Fibroblast of lung (primary cell): ENCODE measurements at places on chromosomes 5 and 9. TPM values are rescaled to one million over a fixed set of nuclear protein-coding genes. Genes with fewer than 3 reads are reported as not detected.

DNA sequence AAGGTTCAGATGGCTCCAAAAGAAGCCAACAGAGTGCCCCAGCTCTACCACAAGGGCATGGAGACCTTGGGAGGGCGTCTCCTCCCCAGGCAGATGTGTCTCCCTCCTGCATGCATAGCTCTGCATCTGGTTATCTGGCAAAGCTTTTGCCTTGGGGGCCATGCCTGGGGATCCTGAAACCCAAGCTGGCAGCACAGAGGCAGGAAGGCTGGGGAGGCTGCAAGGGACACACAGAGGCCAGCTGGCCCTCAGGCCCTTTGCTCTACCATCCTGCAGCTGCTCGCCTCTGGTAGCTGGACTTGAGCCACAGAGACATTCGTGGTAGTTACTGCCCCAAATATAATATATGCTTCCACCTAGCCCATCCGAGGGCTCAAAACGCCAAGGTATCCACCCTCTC lies 3.9 kb downstream of the SEPTIN8 start:
- H3K36me3 ChIP-seq, result no peaks in the 10 kb centered on the region
- H3K4me1 ChIP-seq, result peaks cover 26% of the 10 kb centered on the region
- no peak for DNase-seq
- H3K4me3 ChIP-seq, result no peak overlapping the region
- no peak overlapping the region for H3K27ac ChIP-seq

GRCh38 chr9:8864545-8864896 lies 1064.9 kb upstream of the DMAC1 start:
- H3K27me3 ChIP-seq, result no peaks in the 10 kb centered on the region
- H3K27ac ChIP-seq, result no peak overlapping the region
- DNase-seq, result peak; percentile 51
- no peak overlapping the region for H3K4me3 ChIP-seq

The TAS2R1 gene
- total RNA-seq, result not detected in 2 replicates

GRCh38 chr9:126844085-126844484 lies 16.4 kb upstream of the ZBTB34 start:
- DNase-seq, result peak; percentile 82
- no peaks in the 10 kb centered on the region for H3K36me3 ChIP-seq
- no peak overlapping the region for H3K4me3 ChIP-seq
- H3K27ac ChIP-seq, result no peak overlapping the region
- H3K27me3 ChIP-seq, result peaks cover 3% of the 10 kb centered on the region

The PAX5 gene
- total RNA-seq, result not detected in 2 replicates

DNA sequence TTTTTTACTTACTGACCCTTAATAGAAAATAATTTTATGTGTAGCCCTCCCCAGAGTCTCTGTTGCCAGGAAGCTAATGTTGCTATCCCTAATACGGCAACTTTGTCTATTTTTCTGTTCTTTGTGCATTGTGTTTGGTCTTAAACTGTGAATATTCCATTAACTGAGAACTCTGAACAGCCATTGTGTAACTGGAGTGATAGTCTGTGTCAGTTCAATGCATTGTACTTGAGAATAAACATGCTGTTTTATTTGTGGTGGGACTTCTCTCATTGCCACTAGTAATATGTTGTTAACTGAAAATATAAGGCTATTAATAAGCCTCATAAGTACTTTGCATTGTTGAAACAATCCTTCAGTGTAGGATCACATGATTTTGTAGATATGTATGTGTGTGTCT lies 278.3 kb upstream of the DMRT1 start:
- H3K36me3 ChIP-seq, result no peaks in the 10 kb centered on the region
- no peak overlapping the region for H3K4me3 ChIP-seq
- no peaks in the 10 kb centered on the region for H3K4me1 ChIP-seq
- H3K27ac ChIP-seq, result no peak overlapping the region

DNA sequence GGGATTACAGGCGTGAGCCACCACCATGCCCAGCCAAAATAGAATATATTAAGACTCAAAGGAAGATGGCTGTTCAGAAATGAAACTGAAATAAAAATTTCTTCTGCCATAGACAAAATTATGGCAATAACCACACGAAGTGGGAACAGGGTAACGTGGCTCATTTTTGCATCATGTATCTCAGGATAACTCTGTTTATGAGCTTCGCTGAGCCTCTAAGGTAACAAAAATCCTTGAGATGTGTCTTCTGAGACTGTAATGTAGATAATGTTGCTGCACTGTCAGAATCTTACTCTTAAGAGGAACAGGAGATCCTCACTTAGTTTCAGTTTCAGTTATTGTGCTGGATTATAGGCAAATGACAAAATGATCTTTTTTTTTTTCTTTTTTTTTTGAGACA lies 153.8 kb downstream of the GOLPH3 start:
- H3K36me3 ChIP-seq, result no peaks in the 10 kb centered on the region
- no peak overlapping the region for H3K27ac ChIP-seq
- no peaks in the 10 kb centered on the region for H3K27me3 ChIP-seq
- H3K4me1 ChIP-seq, result peaks cover 7% of the 10 kb centered on the region

The VLDLR gene
- 16.4 and 26.3 TPM in 2 replicates for total RNA-seq

The GPR150 gene
- under 0.01 and 0.33 TPM in 2 replicates for total RNA-seq

The FAM81B gene
- total RNA-seq, result not detected in 2 replicates

- H3K4me3 ChIP-seq, result no peak overlapping the region
- no peak overlapping the region for H3K27ac ChIP-seq
- H3K27me3 ChIP-seq, result no peaks in the 10 kb centered on the region
- H3K4me1 ChIP-seq, result no peaks in the 10 kb centered on the region
- H3K36me3 ChIP-seq, result no peaks in the 10 kb centered on the region
Measured at GRCh38 chr5:3893975-3894374, 298.3 kb downstream of the IRX1 start.

- peaks cover 6% of the 10 kb centered on the region for H3K36me3 ChIP-seq
- peaks cover 18% of the 10 kb centered on the region for H3K4me1 ChIP-seq
- H3K4me3 ChIP-seq, result peak overlapping the region; percentile 76
- H3K27me3 ChIP-seq, result no peaks in the 10 kb centered on the region
Measured at GRCh38 chr9:34647084-34647403, 569 bp downstream of the GALT start.

DNA sequence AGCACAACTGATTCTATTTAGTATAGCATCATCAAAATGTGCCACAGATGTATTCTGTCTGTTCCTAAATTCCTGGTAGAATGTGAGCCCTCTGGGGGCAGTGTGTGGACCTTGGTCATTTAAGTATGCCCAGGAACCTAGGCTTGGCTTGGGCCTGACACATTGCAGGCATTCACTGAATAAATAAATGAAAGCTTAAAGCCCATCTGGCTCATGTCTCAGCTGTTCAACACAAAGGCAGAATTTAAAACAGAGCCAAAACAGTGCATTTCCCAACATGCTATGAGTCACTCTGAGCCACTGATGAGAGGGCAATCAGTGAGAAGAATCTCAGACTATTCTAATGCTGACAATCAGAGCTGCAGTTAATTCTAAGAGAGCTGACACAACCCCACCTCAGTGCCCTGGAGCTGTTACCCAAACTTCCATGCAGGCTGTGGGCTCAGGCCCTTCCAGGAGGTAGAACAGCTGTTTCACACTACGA lies 8.1 kb downstream of the FAM193B start:
- DNase-seq, result peak; percentile 99
- no peak overlapping the region for H3K4me3 ChIP-seq
- no peaks in the 10 kb centered on the region for H3K27me3 ChIP-seq
- H3K27ac ChIP-seq, result peak overlapping the region; percentile 76
- H3K4me1 ChIP-seq, result peaks cover 27% of the 10 kb centered on the region

DNA sequence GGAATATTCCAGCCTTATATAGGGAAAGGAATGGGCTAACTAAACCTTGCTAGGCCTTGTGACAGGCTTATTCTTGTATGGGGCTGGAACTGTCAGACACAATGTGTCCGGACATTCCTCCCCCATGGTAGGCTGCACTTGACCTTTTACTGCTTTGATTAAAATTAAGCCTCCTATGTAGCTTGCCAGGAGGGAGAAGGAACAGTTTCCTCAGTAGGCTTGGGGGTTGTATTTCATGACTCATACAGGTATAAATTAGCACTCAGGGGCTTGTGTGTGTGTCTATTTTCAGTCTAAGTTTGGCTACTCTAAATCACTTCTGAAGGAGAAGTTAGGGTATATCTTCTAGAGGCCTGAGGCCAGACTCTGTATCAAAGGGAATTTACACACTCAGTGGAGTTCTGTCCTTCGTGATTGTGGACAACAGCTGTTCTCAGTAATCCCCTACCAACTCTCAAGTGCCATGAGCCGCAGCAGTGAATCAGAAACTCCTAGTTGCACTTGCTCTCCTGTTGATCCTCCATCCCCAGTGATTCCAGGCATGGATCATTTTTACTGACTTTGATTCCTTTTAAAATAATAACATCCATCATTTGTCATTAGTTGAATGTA lies 16.4 kb downstream of the ADAMTS16 start:
- no peak overlapping the region for H3K4me3 ChIP-seq
- no peak for DNase-seq
- no peak overlapping the region for H3K27ac ChIP-seq
- no peaks in the 10 kb centered on the region for H3K36me3 ChIP-seq
- no peaks in the 10 kb centered on the region for H3K27me3 ChIP-seq
- no peaks in the 10 kb centered on the region for H3K4me1 ChIP-seq

- H3K27me3 ChIP-seq, result no peaks in the 10 kb centered on the region
- no peaks in the 10 kb centered on the region for H3K36me3 ChIP-seq
- no peaks in the 10 kb centered on the region for H3K4me1 ChIP-seq
- no peak overlapping the region for H3K27ac ChIP-seq
- DNase-seq, result peak; percentile 16
Measured at GRCh38 chr9:108634204-108634603, 221.6 kb downstream of the ACTL7B start.

The PCDHA12 gene
- total RNA-seq, result 0.26 and 0.50 TPM in 2 replicates

DNA sequence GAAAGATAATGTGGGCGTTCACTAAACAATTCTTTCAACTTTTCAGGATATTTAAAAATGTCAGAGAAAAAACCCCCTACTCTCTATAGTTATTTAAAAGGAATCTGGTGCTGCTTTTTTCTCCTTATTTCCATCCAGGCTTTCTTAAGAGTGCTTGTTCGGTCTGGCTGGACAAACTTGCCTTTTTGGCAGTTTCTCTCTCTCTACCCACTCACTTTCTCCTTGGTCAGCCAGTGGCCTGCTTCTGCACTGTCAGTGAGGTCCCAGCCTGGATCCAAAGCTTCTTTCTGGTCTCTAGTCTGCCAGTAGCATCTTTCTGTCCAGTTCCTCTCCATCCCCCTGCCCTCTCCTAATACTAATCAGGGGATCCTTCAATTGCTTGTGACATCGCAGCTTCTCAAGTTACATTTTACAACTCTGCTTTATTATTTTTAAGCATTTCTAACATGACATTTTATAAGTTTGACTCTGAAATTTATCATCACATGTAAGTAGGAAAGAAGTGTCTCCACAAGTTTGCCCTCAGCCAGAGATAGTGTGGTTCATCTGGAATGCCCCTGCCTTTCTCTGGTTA lies 50.4 kb downstream of the PIK3R1 start:
- peaks cover 42% of the 10 kb centered on the region for H3K4me1 ChIP-seq
- no peaks in the 10 kb centered on the region for H3K36me3 ChIP-seq
- H3K27ac ChIP-seq, result peak overlapping the region; percentile 68
- H3K4me3 ChIP-seq, result no peak overlapping the region
- no peaks in the 10 kb centered on the region for H3K27me3 ChIP-seq
- peak; percentile 43 for DNase-seq

GRCh38 chr9:84697509-84698114 lies 28.1 kb downstream of the NTRK2 start:
- H3K4me3 ChIP-seq, result no peak overlapping the region
- no peaks in the 10 kb centered on the region for H3K4me1 ChIP-seq
- H3K27ac ChIP-seq, result no peak overlapping the region
- H3K27me3 ChIP-seq, result no peaks in the 10 kb centered on the region
- no peaks in the 10 kb centered on the region for H3K36me3 ChIP-seq
- peak; percentile 47 for DNase-seq

The TICAM2 gene
- 4.1 and 8.8 TPM in 2 replicates for total RNA-seq

- DNase-seq, result peak; percentile 26
- H3K36me3 ChIP-seq, result no peaks in the 10 kb centered on the region
- no peak overlapping the region for H3K27ac ChIP-seq
- peaks cover 2% of the 10 kb centered on the region for H3K27me3 ChIP-seq
- no peak overlapping the region for H3K4me3 ChIP-seq
- H3K4me1 ChIP-seq, result no peaks in the 10 kb centered on the region
Measured at GRCh38 chr9:438066-438465, 223.4 kb downstream of the DOCK8 start.

GRCh38 chr9:102974530-102974929 lies 20.6 kb upstream of the CYLC2 start:
- no peak overlapping the region for H3K27ac ChIP-seq
- no peaks in the 10 kb centered on the region for H3K4me1 ChIP-seq
- DNase-seq, result peak; percentile 0

DNA sequence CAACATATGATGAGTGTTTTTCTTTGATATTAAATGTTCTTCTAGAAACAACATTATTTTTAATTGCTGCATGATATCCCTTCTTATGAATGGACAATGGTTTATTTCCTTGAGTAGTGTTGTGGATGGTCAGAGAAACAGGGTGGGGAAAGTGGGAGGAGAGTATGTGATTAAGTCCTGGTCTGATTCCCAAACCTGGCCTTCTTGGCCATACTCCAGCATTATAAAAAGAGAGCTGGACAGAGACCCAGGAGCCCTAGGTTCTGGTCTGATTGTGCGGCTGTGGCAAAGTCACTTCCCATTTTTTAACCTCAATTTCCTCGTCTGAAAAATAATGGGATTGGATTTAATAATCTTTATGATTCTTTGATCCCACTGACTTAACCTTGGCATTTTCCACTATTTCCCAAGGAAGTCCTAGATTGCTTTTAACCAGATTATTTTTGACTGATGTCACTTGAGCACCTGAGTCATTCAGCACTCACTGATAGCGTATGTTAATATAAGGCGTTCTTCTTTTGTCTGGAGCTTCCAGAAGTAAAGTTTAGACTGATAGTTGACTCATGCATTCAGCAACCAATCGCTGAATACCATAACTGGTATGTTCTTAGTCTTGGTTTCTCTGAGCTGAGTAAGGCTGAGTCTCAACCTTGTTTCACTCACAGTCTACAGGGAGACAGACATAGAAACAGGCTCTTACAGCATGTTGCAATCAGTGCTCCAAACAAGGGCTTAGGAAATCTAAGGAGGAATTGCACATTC lies 26.2 kb downstream of the OSMR start:
- H3K27ac ChIP-seq, result peak overlapping the region; percentile 69
- no peaks in the 10 kb centered on the region for H3K27me3 ChIP-seq
- peak overlapping the region; percentile 15 for H3K4me3 ChIP-seq
- peaks cover 6% of the 10 kb centered on the region for H3K36me3 ChIP-seq
- DNase-seq, result peak; percentile 99

- no peak for DNase-seq
- no peaks in the 10 kb centered on the region for H3K27me3 ChIP-seq
- H3K4me3 ChIP-seq, result no peak overlapping the region
Measured at GRCh38 chr5:76855961-76856360, 6.1 kb downstream of the S100Z start.

The GFRA3 gene
- not detected in 2 replicates for total RNA-seq

GRCh38 chr9:8115570-8115969 lies 316.0 kb upstream of the DMAC1 start:
- H3K4me3 ChIP-seq, result no peak overlapping the region
- no peaks in the 10 kb centered on the region for H3K36me3 ChIP-seq
- H3K4me1 ChIP-seq, result no peaks in the 10 kb centered on the region
- H3K27me3 ChIP-seq, result no peaks in the 10 kb centered on the region
- H3K27ac ChIP-seq, result no peak overlapping the region
- no peak for DNase-seq

- H3K36me3 ChIP-seq, result no peaks in the 10 kb centered on the region
- H3K27ac ChIP-seq, result no peak overlapping the region
- peaks cover 20% of the 10 kb centered on the region for H3K4me1 ChIP-seq
- no peaks in the 10 kb centered on the region for H3K27me3 ChIP-seq
- no peak for DNase-seq
- no peak overlapping the region for H3K4me3 ChIP-seq
Measured at GRCh38 chr9:129162497-129163197, 15.4 kb downstream of the IER5L start.

The CER1 gene
- total RNA-seq, result not detected in 2 replicates

The SEC61B gene
- total RNA-seq, result 58.8 and 66.0 TPM in 2 replicates

- no peaks in the 10 kb centered on the region for H3K27me3 ChIP-seq
- H3K27ac ChIP-seq, result no peak overlapping the region
- H3K4me1 ChIP-seq, result peaks cover 18% of the 10 kb centered on the region
- no peaks in the 10 kb centered on the region for H3K36me3 ChIP-seq
Measured at GRCh38 chr5:143547342-143547741, 143.9 kb upstream of the NR3C1 start.

The ARL14EPL gene
- total RNA-seq, result not detected in 2 replicates
